CD8-positive, alpha-beta T cell (primary cell): ENCODE measurements at places on chromosomes 6 and 20. TPM values are rescaled to one million over a fixed set of nuclear protein-coding genes. Genes with fewer than 3 reads are reported as not detected.

SLC25A27 gene
- total RNA-seq, result 0.28 TPM

TPD52L2 gene
- total RNA-seq, result 19.4 TPM

DLK2 gene
- total RNA-seq, result 0.71 TPM

DOK5 gene
- total RNA-seq, result not detected

FLRT3 gene
- total RNA-seq, result not detected

GABRR1 gene
- not detected for total RNA-seq

GPRC6A gene
- total RNA-seq, result not detected

- DNase-seq, result no peak
Observed at GRCh38 chr6:36357872-36358225, 21.2 kb upstream of the BNIP5 start.

DNA sequence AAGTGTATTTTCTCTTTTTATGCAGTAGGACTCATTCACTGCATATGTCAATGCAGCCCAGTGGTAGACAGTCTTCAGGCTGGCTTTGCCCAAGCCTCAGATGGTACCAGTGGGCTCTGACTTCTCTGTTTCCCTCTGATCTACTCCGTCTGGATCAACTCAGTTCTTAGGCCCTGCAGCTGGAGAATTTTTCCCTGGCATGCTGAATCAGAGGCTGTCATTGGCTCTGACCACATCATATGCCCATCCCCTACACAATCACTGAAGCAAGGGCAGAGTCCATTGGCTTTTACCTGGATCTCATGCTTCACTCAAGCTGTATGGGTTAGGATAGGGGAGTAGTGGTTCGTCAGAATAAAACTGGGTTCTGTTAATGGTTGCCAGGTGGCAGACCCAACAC lies 57.8 kb downstream of the KIZ start:
- no peak for DNase-seq

DNA sequence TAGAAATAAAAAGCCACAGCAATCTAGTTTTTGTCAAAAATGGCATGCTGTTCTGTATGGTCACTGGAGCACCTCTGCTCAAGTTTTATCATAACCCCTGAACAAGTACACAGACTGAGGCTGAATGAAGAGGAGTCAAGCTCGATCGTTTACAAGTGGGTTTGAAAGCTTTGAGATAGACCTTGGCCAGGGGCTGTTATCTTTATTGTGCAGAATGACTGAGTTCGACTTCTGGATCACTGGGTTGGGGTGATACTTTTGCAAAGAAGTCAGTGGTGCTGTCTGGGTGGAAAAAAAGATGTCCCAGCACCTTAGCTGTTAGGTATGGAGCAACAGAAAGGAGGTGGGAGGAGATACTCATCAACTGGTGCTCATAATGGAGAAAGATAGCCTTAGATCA lies 446.0 kb downstream of the HACE1 start:
- no peak for DNase-seq

DNA sequence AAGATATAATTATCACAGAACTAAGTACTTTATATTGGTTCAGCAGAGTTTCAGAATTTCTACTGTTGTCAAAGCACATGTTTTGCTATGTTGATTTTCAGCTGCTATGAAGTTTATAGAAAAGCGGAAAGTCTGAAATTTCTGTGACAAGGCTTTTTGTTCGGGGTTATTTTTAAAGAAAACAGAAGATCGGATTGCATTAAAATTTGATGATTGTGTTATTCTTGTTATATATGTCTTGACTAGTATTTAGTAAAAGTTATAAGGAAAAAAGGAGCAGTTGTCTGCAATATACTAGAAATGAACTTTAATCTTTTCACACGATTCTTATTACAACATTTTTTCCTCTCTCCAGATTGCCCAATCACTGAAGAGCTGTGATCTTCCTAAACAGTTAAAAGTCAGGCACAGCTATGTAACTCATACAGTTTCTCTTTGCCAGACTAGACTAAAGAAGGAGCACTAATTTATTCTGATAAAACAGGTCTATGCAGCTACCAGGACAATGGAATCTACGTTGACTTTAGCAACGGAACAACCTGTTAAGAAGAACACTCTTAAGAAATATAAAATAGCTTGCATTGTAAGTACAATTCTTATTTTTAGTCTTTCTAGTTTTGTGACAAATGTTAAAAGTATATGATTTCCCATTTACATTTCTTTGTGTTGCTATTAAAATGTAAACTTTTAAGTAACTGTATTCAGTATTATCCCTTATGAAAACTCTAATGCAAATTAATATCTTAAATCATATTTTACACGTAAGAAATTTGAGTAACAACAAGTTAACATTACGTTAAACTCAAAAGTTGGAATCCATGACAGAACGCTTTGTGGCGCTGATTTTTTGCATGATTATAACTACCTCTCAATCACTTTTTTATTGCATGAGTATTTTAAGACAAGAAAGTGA lies at the start of gene ENPP3:
Gene ENPP3, plus strand, starts transcription at position 423 of the 913 bp plus-strand sequence. Its CDS starts 83 bp downstream, at position 506.
- DNase-seq, result no peak

DNA sequence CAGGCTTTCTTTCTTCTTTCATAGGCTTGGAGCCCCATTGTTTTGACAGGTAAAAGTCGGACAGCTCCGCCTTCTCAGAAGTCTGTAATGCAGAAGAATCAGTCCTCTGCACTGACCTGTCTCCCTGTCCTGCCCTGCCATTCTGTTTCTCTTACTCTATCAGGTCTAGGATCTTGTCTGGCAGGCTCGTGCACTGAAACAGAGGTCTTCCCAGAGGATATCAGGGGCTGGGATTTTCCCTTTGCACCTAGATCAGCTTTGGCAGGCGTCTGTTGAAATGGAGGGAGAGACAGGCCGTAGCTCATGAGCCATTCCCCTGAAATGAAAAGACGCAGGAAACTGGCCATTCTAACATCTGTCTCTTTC lies 25.0 kb downstream of the KIF3B start:
- DNase-seq, result no peak

DNA sequence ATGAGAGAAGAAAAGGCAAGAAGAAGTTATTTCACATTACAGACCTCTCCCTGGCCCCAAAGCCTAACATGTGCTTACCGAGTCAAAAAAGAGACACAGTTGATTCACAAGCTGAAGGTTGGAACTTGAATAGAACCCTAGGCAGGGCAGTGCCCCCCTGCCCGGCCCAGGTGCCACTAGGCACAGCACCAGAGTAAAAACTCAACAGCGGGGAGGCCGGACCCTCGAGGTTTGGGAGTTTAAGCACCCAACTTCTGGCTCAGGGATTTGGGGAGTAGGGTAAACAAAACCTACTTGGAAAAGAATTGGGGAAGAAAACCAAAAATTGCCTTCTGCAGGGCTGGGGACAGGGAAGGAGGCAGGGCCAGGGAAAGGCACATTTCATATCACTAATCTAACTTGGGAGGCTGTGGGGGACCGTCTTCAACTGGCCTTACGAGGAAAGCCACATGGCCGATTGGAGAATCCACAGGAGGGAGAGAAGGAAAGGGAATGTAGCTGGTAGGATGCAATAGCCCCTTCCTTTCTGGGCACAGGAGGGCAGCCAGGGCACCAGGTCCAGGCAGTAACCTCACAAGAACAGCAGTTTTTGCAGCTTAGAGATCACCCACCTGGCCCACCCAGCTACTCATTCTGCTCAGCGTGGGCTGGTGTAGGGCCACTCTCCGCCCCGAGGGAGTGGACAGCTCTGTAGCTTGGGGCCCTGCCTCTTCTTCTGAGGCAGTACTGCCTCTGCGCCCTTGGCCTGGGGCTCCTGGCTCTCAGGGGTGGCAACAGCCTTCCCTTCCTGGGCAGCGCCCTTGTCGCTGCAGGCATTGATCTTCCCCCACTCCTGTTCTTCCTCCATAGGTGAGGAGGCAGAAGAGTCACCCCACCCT lies 1.8 kb upstream of the HEBP2 start:
- DNase-seq, result no peak

DNA sequence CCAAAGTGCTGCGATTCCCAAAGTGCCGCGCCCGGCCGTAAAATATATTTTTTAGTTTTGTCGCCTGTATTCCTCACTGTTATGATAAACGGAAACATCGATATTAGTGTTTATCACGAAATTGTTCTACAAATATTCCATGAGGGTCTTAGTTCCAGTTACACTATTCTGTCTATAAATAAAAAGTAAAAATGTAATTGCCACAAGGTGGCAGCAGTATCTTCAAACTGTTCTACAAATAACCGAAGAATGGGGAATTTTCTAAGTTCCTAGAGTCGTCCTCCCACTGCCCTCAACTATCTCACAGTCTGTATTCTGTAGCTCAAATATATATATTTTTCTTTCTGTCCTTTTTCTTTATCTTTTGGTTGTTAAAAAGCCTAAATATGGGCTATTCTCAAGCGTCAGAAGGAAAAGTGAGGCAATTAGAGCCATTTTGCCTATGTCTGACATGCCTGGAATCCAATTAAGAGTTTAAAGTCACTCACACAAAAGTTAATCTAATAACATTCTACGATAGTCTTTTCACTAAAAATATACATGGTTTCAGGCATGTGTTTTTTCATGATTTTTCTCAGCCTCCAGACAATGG lies 14.2 kb upstream of the FAM162B start:
- DNase-seq, result no peak

DNA sequence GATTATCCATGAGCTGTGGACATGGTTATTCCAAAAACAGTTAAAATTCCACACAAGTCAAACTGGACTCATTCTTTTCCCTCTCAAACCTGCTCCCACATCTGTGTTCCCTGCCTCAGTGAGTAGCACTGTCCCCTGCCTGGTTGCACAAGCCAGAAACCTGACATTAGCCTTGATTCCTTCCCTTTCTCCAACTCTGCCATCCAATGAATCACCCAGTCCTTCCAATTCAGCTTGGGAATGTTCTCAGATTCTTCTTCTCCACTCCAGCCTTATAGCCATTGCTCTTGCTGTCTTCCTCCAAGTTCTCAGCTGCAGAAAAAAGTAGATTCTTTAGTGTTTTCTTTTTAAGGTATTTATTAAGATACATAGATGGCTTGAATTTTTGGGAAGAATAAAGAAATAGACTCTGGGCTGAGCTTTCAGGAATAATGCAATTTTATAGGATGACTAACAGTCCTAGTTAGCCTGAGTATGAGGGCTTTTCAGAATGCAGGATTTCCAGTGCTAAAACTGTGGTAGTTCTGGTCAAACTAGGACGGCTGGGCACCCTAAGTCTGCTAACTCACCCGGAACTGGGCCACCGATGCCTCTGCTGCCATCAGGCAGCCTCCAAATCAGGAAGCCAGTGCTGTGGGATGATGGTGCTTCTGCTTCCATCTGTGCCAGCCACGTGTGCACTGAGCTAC lies 18.2 kb upstream of the SASH1 start:
- DNase-seq, result no peak

DNA sequence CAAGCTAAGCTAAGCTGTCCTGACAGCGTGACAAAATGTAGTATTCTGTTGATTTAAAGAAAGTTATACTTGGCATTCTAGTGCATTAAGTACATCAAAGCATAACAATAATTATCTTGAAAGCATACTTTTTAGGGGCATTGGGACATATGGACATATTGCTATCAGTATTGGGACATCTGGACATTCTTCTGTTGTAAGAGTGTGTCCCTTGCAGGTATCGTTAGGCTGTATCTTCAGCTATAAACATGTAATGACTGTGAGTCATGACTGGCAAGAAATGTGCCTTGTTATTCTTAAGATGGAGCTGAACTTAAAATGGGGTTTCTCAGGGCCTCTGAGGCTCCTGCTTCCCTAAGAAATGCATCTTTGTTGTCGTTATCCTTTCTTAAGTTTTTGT lies 74.3 kb downstream of the ADGB start:
- no peak for DNase-seq

- DNase-seq, result peak; percentile 65
Observed at GRCh38 chr20:53934421-53935343, 135.7 kb downstream of the BCAS1 start.

DNA sequence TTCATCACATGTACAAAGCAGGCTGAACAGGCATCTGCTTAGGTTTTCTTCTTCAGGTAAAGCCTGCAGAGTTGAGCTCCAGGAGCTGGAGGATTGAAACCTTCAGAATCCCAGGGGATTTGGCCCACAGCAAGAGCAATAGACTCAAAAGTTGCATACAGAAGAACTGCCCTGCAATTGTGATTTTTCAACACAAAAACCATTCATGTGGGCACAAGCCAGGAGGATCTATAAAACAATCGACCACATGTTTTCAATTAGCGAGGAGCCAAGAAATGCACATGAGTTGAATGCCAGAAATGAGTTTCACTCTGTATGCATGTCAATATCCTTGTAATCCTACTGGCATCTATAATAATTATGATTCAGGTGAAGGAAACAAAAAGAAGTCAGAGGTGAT lies 576.4 kb downstream of the HDGFL1 start:
- no peak for DNase-seq

DNA sequence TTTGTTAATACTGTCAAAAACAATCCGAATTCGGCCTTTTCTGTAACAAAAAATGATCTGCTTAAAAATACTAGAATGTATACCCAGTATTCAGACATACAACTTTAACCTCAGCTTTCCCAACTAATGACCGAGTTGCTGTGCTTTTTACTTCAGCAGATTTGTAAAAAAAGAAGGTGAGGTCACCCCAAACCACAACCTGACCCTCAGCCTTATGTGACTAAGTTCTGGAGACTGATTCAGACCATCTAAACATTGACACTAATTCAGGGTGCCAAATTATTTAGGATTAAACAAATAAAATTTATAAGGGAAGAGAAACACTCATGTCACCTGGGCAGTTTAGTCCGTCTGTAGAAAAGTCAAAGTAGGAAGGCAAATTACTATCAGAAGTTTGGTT lies 7.7 kb downstream of the CCN6 start:
- no peak for DNase-seq

DNA sequence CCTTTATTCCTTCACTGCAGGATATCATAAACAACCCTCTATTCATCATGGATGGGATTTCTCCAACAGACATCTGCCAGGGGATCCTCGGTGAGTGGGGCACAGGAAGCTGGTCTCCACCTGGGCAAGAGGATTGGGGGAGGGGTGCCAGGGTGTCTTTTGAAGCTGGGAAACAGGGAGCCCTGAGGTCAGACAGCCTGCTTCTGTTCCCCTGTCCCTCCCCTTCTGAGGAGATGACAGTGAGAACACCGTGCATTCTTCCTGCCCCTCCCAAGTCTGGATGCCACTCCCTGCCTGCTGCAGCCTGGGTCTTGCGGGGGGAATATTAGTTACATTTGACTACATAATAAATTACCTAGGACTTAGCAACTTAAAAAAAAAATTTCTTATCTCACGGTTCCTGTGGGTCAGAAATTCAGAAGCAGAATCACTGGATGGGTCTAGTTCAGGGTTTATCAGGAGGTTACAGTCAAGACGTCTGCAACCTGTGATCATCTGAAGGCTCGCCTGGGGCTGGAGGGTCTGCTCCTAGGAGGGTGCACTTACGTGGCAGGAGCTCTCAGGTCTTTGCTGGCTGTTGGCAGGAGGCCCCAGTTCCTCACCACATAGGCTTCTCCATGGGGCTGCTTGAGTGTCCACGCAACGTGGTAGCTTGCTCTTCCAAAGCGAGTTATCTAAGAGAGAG lies 11.4 kb downstream of the CAPN11 start:
- no peak for DNase-seq
